Stimulated activated CD8-positive, alpha-beta memory T cell treated with anti-CD3 and anti-CD28 coated beads, Interleukin-15, amount 100 ng/mL, for 24 hours (primary cell): ENCODE measurements at places on chromosomes 6 and 20.

GRCh38 chr6:33428966-33429749, 9.3 kb downstream of the SYNGAP1 start:
- DNase-seq: no peak

- DNase-seq: no peak
These were observed 30.8 kb upstream of the SSR1 start for GRCh38 chr6:7343546-7344475.

DNA sequence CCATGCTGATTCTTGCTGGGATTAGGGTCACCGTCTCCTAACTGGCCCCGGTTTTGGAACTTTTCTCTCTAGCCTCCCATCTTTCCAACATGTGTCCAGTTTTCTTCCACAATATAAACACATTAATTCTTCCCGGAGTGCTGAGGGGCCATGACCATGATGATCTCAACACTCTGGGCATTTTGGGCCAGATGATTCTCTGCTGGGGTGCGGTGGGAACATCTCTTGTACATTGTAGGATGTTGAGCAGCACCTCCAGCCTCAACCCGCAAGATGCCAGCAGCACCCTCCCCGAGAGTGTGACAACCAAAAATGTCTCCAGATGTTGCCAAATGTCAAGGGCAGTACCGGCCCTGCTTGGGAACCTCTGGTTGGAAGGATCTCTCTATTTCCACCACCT, 164.8 kb downstream of the TFAP2C start:
- DNase-seq: no peak

GRCh38 chr6:22145823-22146677, 150.8 kb downstream of the PRL start:
- DNase-seq: no peak

DNA sequence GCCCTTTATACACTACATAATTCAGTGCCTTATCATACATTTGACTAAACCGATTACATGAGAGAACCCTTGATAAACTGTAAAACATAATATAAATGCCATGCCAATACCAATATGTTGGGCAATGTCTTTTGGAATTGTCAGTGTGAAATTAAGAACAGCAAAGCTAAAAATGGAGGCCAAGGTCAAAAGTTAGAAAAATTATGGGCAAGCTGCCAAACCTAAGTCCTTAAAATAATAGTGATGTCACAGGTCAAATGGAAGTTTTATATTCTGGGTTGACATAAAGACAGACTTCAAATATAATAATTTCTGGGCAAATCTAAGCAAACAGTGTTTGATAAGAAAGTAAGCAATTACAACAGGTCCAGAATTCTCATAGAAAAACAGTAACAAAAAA, 696.7 kb downstream of the RNF144B start:
- no peak for DNase-seq

GRCh38 chr6:15444081-15444731, 198.3 kb downstream of the JARID2 start:
- no peak for DNase-seq

DNA sequence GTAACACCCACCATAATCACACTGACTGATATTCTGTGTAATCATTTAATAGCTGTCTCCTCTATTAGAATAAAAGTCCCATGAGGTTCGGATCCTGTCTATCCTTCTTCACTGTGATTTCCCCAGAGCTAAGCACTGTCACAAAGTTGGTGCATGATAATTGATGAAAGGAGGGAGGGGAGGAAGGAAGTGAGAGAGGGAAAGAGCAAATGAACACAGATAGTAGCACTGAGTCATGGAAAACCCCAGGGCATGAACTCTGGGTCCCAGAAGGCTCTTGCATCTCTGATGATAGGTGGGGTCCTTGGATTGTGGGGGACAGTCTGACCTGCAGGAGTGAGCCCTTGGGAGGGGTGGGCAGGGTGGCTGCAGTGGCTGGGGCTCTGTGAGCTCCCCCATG, 294.1 kb downstream of the LRFN2 start:
- no peak for DNase-seq

DNA sequence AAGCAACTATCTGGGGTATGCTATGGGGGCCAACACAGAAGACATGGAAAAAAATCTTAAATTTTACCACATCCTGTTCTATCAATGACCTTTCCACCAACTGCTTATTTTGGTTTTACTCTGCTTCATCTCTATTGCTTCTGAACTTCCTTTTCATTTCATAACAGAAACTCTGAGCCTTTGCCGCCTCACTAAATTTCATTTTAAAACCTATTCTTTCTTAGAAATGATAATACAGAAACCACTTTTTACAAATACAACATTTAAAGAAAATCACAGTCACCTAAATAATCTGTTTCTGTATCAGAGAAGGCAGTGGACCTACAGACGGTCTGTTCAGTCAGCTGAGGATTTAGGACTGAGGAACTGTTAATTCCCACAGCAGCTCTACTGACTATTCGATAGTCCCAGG, 117.5 kb downstream of the KCNQ5 start:
- DNase-seq: no peak

GRCh38 chr6:1770968-1771723, 161.4 kb downstream of the FOXC1 start:
- no peak for DNase-seq
